ENCODE measurements at places on chromosomes 11 and 22.
A peak's percentile ranks its signal among the peaks of the same experiment; 100 is the strongest.

- no peak for DNase-seq
Observed at GRCh38 chr11:107708792-107709191, 3.1 kb downstream of the SLN start.

GRCh38 chr22:32475468-32476010 lies 928 bp downstream of the FBXO7 start:
- no peak for DNase-seq

GRCh38 chr22:50656122-50657070 lies 16.2 kb upstream of the SHANK3 start:
- peak; percentile 57 for DNase-seq

DNA sequence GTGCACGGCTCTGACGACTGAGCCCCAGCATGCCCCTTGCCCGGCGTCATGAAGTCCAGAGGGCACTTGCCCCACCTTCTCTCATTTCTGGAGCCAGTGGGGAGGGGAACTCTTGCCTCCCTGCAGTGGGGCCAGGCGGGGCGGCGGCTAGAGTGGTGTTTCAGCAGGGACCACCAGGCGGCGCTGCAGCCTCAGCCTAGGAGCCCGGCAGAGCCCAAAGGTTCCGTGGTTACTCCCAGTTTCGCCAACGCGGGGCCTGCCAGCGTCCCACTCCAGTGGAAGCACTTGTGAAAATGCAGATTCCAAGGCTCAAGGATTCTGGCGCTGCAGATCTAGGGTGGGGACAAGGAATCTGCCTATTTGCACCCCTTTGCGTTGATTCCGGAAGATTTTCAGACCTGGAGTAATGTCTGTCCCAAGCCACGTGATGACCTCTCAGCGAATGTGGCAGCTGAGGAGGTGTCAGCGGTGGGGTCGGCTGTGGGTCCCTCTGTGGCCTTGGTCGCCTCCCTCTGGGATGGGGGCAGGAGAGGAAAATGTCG lies 55.7 kb downstream of the CD82 start:
- DNase-seq, result peak; percentile 63

DNA sequence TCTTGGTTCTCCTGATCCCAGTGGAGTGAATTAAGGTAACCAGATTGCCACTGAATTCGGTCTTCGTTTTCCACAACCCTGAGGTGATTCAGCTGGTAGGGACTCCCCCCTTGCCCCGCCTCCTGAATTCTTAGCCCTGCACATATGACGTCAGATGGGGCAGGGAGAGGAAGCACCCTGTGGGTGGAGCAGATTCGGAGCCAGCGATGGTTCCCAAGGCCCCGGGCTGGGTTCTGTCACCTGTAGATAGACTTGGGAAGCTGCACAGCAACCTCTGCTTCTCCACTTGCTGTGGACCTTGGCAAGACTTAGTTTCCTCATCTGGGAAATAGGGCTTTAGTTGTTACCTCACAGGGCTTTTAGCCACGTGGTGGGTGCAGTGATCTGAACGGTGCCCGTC lies 67.8 kb downstream of the CTTN start:
- no peak for DNase-seq

DNA sequence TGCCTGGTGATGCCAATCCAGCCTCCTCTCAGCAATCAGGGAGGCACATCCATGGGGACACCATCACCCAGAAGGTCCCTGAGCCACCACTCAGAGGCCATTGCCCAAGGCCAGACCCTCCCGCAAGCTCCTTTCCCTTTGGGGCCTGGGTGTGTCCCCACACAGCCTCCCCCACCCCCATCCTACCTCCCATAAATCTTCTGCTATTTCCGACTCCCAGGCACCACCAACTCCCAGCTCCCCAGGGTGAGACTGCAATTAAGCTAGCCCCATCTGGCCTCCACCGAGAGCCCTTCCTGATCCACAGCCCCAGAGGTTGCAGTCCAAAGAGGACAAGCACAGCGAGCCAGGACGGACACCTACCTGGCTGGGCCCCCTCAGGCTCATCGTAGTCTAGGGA lies 6.3 kb downstream of the ARHGAP1 start:
- DNase-seq, result no peak

DNA sequence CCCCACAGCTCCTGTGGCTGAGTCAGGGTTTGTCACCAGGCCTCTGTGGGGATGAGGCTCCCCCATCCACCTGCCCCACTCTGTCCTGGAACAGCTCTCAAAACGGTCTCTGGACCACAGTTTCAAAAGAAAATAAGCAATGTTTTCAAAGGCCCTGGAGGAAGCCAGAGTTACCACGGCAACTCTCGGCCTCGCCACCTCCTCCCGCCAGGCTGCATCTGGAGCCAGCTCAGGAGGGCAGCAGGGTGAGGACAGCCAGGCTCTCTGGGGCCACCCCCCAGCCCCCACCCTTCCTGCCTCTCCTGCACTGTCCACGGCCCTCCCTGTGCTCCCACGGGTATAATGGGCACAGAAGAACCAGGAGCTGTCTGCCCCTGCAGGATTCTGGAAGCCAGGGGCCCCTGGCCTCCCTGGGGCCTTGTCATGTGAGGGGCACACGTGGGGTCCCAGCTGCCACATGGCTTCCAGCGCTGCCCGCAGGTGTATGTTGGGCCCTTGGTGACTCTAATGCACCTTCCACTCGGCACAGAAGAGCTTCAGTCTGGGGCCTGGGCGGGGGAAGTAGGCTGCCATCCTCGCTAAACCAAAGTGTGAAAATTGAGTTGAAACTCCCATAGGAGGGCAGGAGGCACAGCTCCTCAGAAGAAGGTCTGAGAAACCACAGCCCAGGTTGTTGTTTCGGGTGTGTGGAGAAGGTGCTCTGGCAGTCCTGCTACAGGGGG lies 10.3 kb downstream of the CD81 start:
- DNase-seq, result peak; percentile 31

DNA sequence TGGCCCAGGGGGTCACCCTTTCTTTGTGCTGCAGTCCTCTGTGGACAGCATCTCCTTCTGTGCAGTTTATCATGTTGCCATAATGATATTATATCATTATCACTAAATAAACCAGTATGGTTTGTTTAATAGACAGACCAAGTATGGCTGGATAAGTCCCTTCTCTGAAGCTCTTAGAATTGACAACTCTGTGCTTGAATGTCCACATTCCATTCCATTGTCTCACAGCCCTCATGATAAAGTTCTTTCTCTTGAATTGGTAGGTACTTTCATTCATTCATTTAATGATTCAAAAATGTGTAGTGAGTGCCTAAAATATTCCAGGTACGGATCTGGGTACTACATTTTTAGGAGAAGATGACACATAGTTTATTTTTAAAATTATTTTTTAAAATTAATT lies 7.8 kb downstream of the RPS6KA4 start:
- peak; percentile 38 for DNase-seq

GRCh38 chr22:43136255-43136654 lies 6.9 kb downstream of the MCAT start:
- DNase-seq, result peak; percentile 55

- no peak for DNase-seq
Observed at GRCh38 chr11:3014057-3014938, 22.2 kb upstream of the NAP1L4 start.

GRCh38 chr22:36608987-36609386 lies 80.0 kb upstream of the EIF3D start:
- DNase-seq, result no peak

- DNase-seq, result no peak
Observed at GRCh38 chr22:47784367-47784983, 1022.0 kb downstream of the TBC1D22A start.

DNA sequence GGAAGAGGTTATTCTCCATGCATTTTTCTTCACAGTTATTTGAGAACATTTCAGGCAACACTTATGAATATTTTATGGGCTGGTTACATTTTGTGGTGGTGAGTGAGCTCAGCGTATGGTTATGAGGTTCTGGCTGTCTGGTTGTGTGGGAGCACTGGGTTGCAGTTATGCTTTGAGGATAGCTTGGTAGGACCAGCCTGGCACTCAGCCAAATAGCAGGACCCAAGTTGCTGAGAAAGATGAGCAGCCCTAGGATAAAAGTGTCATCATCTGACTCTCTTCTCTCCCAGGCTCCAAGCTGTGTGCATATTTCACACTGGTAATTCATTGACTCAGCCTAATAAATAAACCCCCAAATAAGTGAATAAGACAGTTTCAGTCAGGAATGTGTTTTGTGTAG lies 8.1 kb upstream of the SRSF8 start:
- DNase-seq, result no peak

DNA sequence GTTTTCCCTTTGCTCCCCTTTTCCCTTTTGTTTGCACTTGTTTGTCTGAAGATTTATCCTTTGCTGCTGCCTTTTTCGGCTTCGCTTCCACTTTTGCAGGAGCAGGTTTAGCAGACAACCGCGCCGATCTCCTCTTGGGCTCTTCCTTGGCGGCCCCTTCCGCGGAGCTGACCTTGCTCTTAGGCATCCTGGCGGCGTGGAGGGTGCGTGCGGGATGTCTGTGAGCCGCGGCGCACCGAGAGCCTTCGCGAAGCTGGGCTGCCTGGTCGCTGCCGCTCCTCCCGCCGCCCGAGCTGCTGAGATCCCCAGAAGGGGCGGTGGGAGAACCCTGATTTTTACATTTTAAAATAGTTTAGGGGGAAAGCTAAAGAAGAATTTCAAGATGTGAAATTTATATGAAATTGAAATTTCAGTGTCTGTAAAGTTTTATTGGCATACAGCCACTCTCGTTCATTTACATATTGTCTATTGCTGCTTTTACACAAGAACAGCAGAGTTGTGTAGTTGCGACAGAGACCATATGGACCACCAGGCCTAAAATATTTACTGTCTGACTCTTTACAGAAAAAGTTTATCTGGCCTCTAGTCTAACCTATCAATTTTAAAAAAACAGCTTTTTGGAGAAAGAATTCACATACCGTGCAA lies 105.2 kb upstream of the RRM1 start:
- DNase-seq, result no peak

DNA sequence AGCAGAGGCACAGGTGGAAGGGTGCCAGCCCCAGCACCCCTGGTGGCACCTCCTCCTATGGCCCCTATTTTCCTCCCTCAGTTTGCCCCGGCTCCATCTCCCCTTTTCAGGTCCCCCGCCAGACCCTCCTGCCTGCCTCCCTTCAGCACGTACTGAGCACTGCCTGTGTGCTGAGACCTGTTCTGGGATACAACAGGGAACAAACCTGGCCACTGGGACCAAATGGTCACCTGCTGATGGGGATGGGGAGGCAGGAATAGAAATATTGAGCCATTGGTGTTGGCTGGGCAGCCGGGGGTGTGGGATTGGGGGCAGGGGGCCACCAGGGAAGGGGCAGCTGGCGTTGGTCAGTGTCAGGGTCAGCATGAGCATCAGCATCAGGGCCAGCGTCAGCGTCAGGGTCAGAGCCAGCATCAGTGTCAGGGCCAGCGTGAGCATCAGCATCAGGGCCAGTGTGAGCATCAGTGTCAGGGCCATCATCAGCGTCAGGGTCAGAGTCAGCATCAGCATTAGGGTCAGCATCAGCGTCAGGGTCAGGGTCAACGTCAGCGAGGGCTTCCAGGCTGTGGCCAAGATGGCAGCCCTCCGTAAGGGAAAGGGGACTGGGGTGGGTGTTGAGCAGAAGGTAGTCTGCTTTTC lies 7.5 kb downstream of the ZNF74 start:
- no peak for DNase-seq

GRCh38 chr11:8110396-8110795 lies 29.4 kb downstream of the TUB start:
- DNase-seq, result no peak

DNA sequence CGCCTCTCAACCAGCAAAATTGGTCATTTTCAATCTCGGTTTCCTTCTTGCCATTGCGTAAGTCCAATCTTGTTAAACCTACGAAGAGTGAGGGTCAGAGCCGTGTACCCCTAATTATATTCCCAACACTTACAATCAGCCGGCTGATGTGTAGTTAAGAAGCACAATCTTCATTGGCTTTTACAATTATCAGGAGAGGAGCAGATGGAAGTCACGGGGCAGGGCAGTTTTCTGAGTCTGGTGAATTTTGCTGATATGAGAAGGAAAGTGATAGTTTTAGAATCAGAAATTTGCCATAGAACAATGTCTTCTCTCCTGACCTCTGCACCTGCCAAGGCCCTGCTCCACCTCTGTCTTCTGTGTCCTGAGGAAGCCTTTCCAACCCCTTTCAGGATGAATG lies 35.0 kb upstream of the ATXN10 start:
- no peak for DNase-seq

DNA sequence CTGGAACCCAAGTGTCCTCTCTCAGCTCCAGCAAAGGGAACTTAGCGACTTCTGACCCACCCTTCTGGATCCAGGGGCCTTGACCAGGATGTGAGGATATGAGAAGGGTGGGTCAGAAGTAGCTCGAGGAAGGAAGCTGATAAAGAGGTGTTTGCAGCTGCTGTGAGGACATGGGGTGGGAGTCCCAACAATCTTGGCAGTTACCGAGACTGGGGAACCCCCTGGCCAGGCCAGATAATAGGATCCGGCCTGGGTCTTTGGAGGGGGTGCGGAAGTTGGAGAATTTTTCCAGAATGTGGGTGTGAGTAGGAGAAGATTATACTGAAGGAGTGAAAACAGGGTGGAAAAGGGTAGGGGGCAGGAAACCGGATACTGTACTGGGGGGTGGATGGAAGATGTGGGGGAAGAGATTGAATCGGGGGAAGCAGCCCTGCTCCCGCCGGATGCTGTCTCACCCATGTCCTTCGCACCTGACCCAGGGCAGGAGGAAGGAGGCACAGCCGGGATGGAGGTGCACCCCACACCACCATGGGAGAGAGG lies 2.8 kb upstream of the MCAM start:
- no peak for DNase-seq

GRCh38 chr11:10032935-10033334 lies 261.1 kb downstream of the SBF2 start:
- peak; percentile 16 for DNase-seq

GRCh38 chr22:17243524-17243923 lies 24.3 kb upstream of the ADA2 start:
- DNase-seq, result no peak

DNA sequence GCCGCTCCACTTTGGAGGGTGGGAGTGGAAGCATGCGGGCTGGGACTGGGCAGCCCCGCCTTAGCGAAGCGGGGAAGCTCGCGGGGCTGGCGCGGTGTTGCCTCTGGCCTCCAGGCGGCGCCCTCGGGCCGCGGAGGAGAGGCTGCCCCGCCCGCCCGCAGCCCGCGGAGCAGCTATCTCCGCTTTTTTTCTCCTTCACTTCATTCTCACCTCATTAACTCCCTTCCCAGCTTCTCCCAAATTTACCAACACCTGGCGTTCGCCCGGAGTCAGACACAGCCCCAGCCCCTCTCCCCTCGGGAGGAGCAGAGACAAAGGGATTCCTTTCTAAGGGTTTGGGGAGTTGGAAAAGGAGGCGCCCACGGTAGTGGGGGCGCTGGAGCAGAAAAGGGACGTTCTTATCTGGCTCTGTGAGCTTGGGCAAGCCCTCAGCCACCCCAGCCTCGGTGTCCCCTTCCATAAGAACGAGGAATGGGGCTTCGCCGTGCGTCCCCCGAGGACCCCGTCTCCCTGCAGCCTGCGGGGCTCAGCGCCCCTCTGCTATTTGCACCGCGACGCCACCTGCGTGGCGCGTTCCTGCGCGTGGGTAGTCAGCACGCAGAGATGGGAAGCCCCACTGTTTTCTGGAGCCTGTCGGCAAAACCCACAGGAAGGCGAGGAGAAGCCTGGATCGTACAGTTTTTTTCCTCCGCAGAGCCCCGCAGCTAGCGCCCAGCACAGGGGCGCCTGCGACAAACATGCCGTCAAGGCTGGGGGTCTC lies 1.5 kb upstream of the WNT11 start:
- peak; percentile 81 for DNase-seq

GRCh38 chr22:35921777-35922176 lies 106.8 kb downstream of the RBFOX2 start:
- DNase-seq, result peak; percentile 93

All from fibroblast of pulmonary artery (primary cell).